Mesothelial cell of epicardium (in vitro differentiated cells): ENCODE measurements at places on chromosomes 1 and 21.
A peak's percentile ranks its signal among the peaks of the same experiment; 100 is the strongest.

DNA sequence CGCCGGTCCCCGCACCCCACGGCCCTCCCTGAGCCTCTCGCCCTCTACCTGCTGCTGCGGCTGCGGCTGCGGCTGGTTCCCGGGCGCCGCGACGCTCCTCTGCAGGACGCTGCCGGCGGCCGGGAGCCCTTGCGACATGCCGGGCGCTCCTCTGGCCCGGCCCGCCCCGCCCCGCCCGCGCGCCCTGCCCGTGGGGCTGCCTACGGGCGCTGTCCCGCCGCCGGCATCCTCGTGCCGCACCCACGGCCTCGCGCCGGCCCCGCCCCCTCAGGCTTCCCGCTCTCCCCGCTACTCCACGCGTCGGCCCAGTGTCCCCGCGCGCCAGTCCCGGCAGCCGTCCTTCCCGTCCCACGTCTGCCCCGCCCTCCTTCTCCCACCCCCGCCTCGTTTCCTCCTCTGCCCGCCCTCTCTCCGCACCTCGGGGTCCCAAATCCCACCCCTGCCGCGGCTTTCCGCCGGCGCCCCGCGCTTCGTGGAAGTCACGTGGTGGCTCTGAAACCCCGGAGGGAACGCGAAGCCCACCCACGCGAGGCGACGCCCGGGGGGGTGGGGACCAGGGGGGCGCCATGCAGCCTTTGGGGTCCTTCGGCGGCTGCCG lies at the start of gene BATF3:
TSS of gene BATF3 (minus strand) at position 216 of the 598 bp plus-strand sequence. CDS start at position 138, 78 bp downstream.
- DNase-seq: peak; percentile 42

- no peak for DNase-seq
Observed at GRCh38 chr1:92792340-92792782, 7.5 kb upstream of the EVI5 start.

DNA sequence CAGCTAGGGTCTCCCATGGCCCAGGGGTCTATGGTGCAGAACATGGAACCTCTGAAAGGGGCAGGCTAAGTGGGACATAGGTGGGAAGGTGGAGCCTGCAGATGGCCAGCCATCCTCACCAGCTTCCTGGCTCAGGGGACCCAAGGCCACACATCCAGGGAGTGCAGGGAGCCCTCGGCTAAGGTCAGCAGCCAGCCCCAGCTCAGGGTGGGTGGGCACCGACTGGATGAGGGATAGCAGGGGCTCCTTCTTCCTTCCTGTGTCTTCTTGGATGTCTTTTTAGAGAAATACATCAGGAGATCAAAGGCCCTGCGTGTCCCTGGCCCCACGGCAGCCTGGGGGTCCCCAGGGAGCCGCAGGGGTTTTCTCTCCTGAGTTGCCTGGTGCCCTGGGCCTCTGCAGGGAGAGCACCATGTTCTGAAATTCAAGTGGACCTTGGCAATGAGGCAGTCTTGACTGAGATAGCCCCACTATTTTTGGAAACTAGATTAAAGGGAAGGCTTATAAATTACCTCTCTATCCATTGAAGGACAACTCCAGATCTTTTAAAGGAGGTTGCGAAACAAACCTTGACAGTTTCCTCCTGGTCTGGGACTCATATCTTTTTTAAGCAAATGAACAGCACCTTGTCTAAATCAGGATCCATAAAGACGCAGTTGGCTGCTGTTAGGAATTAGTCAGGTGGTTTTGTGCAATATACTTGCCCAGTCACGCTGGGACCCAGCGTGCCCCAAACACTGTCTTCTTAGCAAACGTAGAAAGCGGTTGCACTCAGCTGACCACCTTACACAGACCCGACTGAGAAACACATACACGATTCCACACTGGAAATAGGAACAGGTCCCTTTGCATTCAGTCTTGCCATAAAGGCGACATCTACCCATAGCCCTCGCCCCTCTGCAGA lies 242.3 kb downstream of the TOMM20 start:
- DNase-seq: no peak

- no peak for DNase-seq
Observed at GRCh38 chr1:243946946-243947345, 96.9 kb upstream of the AKT3 start.

DNA sequence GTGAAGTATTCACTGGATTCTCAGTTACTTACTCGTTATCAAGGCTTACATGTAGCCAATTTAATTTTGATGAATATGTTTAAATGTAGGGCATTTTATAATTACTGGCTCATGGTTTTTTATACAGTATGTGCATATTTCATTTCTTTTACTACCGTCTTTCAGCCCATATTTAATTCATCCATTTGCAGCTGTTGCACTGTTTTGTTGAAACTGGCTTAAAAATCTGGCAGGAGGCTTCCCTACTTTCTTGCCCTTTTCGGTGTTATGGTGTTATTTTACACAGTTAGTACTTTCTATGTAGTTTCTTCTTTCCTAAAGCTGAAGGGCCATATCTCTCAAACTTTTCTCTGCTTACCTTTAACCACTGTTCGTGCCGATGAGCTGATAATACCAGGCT lies 54.2 kb downstream of the ITSN1 start:
- DNase-seq: no peak

- DNase-seq: no peak
Observed at GRCh38 chr1:156641761-156642264, at the start of gene BCAN. TSS of gene BCAN (plus strand) at chr1:156642117. CDS start at chr1:156646055, 3,938 bp downstream.

- DNase-seq: no peak
Observed at GRCh38 chr1:36349839-36350238, 26.4 kb upstream of the EVA1B start.

DNA sequence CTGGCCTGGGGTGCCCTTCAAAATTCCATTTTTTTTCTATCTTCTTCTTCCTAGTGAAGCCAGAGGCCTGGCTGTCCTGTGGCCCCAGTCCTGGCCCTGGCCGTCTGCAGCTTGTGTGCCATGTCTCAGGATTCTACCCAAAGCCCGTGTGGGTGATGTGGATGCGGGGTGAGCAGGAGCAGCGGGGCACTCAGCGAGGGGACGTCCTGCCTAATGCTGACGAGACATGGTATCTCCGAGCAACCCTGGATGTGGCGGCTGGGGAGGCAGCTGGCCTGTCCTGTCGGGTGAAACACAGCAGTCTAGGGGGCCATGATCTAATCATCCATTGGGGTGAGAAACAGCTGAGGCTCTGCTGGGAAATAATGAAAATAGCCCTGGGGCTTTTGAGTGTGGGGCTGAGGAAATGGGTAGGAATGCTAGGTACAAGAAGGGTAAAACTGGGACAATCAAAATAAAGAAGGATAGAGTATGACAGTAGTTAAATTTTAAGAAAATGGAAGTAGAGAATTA lies 2.1 kb downstream of the CD1E start:
- no peak for DNase-seq

DNA sequence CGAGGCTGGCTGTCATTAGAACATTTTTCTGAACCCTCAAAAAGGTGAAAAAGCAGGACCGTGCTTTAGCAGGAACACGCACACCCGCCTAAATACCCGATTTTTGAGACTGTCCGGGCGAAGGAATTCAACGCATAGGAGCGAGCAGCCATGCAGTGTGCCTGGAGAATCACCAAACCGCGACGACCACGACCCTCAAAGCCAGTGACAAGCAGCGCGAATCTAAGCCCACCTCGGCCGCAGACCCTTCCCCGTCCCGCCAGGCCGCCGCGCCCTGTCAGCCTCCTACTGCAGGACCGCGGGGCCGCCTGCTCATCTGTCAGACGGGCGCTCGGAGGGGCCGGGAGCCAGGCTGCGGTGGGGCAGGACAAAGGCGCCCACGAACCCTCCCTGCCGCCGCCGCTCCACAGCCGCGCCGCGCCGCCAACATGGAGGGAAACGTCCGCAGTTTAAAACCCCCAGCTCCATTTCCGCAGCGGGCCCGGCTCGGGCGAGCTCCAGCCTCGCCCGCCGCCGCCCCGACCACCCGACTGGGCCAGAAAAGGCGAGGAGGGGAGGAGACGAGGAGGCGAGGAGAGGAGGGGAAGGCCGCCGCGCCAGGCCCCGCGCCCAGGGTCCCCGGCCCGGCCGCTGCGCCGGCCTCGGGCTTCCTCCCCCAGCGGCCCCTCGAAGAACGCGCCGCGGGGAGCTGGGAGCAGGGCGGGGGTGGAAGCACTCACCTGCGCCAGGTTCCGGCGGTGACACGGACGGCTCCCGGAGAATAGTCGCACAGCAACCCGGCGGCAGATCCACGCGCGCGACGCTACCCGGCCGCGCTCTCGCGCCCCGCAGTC lies at the start of gene LBR:
TSS of gene LBR (minus strand) at position 804 of the 833 bp plus-strand sequence. CDS start 3,963 bp downstream, outside the sequence.
- DNase-seq: peak; percentile 72

GRCh38 chr1:167197692-167198091 lies 23.0 kb upstream of the POU2F1 start:
- no peak for DNase-seq

- no peak for DNase-seq
Observed at GRCh38 chr21:21740207-21740606, 742.0 kb downstream of the NCAM2 start.

DNA sequence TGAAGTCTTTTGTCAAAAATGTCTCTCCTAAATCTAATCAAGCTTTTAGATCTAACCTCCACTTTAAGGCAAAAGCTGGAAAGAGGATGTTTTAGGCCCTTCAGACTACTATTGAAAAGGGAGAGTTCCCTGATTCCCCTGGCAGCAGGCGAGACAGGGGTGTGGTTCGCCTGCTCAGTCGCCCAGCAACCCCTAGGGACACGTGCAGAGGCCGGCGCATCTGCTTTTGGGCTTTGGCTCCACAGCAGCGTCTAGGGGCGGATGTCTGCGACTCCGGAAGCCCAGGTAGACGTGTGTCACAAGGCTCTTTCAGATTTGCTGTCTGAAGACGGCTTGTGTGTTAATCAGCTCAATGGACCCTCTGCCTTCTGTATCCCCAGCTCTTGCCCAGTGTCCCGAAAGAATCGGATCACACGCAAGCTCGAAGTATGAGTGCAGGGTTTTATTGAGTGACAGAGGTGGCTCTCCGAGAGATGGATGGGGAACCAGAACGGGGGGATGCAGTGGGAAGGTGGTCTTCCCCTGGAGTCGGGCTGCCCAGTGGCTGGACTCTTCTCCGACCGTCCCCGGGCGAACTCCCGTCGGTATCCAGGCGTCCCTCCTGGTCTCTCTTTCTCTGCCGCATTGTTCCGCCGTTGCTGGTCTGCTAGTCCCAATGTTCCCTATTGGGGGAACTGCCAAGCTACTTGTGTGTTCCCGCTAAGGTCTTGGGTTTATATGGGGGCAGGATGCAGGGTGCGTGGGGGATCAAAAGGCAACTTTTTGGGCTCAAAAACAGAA lies 45.5 kb downstream of the OLFML2B start:
- no peak for DNase-seq

GRCh38 chr21:31531967-31532366 lies 127.5 kb upstream of the SOD1 start:
- DNase-seq: no peak

- DNase-seq: no peak
Observed at GRCh38 chr1:32868085-32868484, 2.6 kb downstream of the FNDC5 start.

DNA sequence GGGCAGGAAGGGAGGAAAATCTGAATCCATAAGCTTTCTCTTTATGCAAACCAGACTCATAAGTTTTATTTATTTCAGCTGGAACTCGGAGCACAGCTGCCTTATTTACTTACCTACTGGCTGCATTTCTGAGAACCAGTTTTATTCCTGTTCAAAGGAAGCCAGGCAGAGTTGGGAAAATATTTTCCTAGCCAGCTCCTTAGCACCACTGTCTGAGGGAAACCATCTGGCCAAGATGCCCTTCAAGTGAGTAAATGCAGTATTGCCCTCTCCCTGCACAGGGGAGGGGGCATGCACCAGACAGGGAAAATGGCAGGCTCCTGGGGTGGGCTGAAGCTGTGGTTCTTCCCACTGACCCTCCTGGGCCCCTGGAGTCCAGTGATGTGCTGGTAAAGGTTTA lies 28.9 kb upstream of the FMOD start:
- no peak for DNase-seq

DNA sequence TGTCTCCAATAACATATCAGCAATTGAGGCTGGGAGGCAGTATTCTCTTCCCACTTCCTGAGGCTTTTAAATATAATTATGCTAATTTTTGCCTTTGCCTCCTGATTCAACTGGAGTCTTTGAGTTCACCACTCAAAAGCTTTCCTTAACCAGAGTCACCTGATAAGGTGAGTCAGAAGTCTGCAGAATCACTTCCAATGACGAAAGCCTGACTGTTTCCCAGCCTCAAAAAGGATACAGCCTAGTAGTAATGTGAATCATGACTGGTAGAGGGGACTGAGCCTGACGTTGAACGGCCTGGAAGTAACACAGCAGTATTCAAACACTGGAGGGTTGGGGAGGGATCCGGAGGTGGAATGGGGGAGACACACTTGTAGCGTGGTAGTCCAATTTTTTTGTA lies 10.4 kb upstream of the MRPL9 start:
- no peak for DNase-seq

DNA sequence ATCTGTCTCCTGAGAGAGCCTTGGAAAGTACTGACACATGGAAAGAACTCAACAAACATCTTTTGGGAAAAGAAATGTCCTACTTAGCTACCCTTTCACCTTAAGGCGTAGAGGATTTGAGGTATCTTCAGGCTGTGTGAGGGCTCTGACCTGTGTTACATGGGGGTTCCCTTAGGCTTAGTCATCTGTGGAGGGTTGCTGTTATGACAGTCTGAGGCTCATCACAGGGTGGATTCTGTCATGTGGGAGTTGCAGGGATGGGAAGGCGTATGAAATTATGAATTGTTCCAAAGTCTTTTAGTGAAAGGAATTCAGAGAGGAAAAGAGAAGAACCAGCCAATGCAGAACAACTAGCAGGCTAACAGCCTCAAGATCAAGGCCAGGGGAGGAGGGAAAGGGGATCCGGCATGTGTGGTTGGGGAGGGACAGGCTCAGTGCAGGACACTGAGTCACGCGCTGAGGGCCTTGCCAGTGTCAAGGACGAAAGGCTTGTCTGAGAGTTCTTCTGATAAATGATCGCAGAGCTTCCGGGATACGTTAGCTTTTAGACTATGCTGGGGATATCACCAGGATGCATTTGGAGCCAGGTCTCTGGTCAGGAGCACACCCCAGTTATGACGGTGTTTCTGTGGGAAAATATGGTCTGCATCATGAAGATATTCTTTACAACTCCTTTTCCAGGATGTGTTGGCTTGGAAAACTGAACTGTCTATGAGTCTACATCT lies 24.6 kb upstream of the PLA2G2C start:
- DNase-seq: no peak

DNA sequence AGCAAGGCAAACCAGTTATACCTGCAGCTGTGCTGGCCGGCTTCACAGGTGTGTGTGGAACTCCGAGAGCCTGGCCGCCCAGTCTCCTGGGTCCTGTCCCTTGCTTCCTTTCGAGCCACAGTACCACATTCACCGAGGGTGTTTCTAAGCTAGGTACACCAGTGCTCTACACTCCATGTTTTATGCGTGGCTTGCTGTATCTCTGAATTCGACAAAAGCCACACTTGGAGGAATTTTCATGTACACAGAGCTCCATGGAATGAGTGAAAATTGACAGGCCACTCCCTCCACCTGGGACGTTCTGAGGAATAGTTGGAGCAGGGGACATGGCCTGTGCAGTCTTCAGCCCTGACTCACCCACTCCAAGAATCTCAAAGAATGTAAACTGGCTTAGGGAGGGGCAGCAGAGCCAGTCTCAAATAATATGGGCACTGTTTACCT lies 14.0 kb downstream of the ETS2 start:
- DNase-seq: no peak

GRCh38 chr1:1021010-1021919 lies 1.3 kb downstream of the AGRN start:
- DNase-seq: no peak

- no peak for DNase-seq
Observed at GRCh38 chr1:57423135-57423655, 665 bp downstream of the DAB1 start.
